ENCODE measurements at places on chromosomes 16 and 17.

DNA sequence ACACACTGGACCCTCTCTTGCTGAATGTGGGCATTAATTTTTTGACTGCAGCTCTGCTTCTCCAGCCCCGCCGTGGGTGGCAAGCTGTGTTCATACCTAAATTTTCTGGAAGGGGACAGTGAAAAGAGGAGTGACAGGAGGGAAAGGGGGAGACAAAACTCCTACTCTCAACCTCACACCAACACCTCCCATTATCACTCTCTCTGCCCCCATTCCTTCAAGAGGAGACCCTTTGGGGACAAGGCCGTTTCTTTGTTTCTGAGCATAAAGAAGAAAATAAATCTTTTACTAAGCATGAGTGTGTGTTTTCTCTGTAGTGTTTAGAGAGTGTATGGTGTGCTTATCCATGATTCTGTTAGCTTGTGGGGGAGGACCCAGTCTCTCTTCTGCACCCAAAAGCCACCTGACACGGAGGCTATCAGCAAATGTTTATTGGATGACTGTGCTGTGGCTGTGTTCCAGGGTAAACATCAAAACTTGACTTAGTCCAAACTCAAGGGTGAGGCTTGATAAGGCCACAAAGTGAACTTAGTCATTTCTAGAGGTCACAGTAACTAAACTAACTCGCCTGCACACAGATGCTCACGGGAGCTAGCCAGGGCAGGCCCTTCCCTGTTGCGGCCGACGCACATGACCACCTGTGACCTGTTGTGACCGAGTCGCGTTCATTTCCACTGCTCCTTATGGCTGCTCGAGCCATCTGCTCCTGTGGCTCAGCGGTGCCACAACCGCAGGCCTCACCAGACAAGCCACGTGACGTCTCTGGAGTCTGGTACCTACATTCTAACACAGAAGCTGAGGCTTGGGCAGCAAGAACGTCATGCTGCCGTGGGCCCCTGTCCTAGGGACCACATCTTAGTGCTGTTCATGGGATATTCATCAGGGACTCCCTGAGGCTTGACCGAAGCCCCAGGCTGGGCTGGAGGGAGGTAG, 9.8 kb upstream of the MED11 start:
- no peak for DNase-seq

DNA sequence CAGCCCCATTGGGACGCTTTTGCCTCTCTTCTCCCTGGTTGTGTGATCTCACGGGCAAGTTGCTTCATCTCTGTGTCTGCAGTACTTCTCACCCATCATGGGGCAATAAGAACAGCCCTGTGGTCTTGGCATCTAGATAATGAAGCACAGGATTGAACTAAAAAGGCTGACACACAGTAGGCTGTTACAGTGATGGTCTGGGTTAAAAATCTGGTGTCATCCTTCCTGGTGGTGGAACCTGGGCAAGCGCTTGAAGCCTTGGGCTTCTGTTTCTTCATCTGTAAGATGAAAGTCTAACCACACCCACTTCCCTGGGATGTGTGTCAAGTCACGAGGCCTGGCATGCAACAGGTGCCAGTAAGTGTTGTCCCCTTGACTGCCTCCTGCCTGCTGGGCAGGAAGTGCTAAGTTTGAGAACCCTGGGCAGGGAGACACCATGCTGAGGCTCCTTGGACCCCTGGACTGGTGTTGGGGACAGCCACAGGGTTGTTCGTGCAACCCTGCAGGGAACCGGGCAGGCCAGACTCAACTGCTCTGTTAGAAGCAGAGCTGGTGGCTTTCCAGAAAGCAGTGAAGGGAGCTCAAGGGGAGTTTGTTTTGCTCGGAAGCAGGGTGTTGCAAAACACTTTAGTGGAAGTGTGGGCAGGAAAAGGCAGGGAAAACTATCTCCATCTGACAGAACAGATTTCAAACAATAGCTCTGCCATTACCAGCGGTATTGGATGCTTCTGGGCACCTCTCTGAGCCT, 5.9 kb upstream of the MAP2K3 start:
- DNase-seq: no peak

GRCh38 chr17:77359236-77359635, 218.5 kb downstream of the SEC14L1 start:
- DNase-seq: no peak

- no peak for DNase-seq
These were observed 44.7 kb downstream of the RPH3AL start for GRCh38 chr17:307741-308507.

DNA sequence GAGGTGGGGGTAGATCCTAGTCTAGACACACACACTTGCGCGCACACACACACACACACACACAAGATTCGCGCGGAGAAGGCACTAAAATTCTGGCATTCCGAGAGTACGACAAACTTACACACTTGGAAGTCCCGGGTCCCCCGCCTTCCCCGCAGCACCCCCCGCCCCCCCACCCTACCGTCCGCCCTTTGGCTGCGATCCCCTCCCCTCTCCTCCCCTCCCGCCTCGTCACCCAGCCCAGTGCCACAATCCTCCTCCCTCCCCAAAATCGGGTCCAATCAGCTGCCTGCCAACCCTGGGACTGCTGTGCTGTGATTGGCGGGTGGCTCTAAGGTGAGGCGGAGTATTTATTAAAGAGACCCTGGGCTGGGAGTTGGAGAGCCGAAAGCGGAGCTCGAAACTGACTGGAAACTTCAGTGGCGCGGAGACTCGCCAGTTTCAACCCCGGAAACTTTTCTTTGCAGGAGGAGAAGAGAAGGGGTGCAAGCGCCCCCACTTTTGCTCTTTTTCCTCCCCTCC, at the start of gene SOX9:
Gene SOX9 (plus strand): TSS at position 379 of the 522 bp plus-strand sequence. CDS start 372 bp downstream, outside the sequence.
- DNase-seq: no peak

DNA sequence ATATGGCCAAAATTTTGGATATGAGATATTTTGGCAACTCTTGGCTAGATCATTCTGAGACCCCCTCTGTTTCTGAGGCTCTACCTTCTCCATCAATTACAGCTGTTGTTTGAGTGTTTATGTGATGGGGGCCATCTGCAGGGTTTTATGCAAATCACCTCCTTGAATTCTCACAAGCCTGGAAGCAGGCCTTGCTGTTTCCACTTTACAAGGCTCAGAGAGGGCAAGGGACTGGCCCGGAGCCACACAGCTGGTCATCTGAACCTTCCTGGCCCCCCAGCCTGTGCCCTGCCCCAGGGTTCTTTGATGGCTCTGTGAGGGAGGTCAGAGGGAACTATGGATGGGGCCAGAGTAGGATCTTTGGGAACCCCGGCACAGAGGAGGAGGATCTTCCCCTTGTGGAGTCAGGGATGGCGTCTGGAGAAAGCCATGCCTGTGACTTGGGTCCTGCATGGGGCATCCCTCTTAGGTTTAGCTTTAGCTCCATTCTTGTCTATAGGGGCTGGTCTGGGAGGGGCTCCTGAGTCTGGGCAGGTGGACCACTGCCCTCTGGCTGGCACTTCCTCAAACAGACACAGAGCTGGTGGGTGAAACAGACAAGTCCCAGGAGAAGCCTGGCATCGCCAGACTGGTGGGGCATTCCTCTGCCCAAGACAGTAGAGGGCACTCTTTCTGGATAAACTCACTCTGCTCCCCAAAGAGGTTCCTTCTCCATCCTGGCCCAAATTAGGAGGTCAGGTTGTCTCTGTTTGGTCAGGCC, 26.2 kb downstream of the IL21R start:
- no peak for DNase-seq

GRCh38 chr17:65013613-65014391, 42.7 kb downstream of the GNA13 start:
- DNase-seq: no peak

DNA sequence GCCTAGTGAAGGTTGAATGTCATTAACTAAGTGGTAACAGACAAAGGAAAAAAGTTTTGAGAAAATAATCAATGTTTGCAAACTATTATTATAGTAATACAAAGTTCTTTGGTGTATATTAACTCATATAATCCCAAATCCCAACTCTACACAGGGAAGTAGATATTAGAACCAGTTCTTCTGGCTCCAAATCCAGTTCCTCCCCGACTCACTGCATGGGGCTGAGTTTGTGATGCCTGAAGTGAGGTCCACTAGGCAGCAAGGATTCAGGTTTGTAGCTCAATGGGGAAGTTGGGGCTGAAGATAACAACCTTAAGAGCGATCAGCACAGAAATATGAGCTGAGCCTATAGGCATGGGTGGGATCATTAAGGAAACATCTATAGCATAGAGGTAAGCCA, 5.6 kb upstream of the SYNRG start:
- DNase-seq: no peak

GRCh38 chr17:64406321-64407200, 15.9 kb upstream of the PECAM1 start:
- DNase-seq: no peak

GRCh38 chr17:78421534-78422266, 43.3 kb downstream of the PGS1 start:
- peak; percentile 35 for DNase-seq

GRCh38 chr17:55152236-55152635, 112.5 kb upstream of the HLF start:
- no peak for DNase-seq

GRCh38 chr17:78958641-78959127, 21.0 kb downstream of the LGALS3BP start:
- DNase-seq: no peak

GRCh38 chr16:86508947-86509758, 1.2 kb upstream of the FOXF1 start:
- no peak for DNase-seq

DNA sequence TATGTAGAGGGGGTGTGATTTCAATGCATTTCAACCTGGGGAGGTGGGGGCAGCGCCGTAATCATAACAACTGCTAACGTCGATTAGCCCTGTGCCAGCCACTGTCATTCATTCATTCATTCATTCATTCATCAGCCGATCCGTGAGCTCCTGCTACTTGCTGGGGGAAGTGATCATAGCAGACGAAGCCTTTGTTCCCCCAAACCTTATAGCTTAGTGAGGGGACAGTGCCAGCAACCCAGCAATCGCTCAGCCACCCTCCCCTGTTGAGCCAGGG, 106.5 kb upstream of the GSE1 start:
- no peak for DNase-seq

DNA sequence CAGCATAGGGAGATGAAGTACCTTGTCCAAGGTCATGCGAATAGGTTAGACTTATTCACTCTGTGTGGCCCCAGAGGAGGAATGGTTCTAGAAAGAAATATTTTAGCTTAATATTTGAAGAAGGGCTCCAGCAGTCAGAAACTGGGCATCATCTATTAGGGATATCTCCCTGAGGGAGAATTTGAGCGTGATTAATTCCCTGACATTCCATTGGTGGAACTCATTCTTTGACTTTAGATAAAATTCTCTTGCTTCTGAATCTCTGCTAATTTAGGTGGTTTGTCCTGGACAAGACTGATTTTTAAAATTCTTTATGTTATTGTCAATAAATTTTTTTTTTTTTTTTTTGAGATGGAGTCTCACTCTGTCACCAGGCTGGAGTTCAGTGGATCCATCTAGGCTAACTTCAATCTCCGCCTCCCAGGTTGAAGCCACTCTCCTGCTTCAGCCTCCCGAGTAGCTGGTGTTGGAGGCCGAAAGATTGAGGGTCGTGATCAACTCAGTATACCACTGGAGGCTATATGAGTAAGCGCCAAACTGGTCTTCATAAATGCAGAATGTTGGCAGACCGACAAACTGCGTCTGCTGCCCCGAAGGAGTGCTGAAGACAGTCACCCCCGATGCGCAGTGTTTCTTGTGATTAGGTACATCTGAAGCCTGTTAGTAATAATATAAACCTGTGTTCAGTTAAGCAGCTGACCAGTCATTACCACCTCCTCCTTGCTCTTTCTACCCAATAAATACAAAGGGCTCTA, 267.9 kb upstream of the HSBP1 start:
- DNase-seq: no peak

- DNase-seq: no peak
These were observed 114.5 kb upstream of the CREBBP start for GRCh38 chr16:3995001-3995400.

DNA sequence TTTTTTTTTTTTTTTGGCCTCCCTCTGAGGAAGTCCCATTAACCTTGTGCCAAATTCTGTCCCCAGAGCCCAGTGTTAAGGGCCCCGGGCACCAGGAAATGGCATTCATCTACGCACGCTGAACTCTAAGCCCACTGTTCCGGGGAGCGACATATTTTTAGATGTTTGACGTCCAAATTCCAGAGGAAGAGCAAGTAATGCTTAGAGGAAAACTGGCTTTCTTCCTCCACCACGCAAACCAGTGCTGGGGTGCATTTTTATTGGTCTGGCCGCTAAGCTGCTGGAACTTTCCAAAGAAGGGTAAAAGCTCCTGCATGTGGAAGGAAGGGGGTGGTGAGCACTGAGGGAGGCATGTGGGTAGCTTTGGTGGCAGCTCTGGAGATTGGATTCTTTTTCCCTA, 8.3 kb downstream of the WFDC1 start:
- DNase-seq: no peak

- no peak for DNase-seq
These were observed 402.2 kb downstream of the XYLT1 start for GRCh38 chr16:17068524-17068923.

DNA sequence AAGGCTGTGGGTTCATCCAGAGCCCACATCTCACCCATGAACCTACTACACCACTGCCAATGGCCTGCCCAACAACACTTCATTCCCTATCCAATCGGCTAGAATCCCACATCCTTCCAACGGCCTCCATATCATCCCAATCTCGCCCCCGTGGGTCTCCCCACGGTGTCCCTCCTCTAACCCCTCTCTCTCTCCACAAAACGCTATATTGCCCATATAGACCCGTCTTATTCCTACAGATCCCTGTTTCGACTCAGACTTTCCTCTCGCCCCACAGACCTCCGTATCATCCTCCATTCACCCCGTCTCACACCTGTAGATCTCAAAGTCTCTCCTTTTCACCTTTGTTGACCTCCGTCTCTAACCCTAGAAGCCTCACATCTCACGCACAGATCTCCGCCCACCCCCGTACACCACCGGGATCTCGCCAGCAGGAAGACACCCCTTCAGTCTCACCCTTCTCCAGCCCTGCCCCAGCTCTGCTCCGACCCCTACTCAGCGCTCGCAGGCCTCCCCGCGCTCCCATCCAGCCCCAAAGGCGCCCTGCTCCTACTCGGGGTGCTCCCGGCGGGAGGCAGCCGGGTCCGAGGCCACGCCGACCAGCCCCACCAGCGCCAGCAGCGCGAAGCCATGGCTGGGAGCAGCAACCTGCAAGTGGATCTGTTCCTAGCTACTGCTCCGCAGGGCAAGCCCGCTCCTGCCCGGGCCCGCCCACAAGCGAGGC, at the start of gene FDXR:
Gene FDXR (minus strand): TSS at position 682 of the 724 bp plus-strand sequence. CDS start 50 bp downstream, at position 632.
- DNase-seq: no peak

GRCh38 chr16:7137560-7138330, 194.9 kb upstream of the RBFOX1 start:
- no peak for DNase-seq

GRCh38 chr17:773467-774312, 8.4 kb downstream of the GLOD4 start:
- no peak for DNase-seq

GRCh38 chr17:45376171-45377005, 56.3 kb downstream of the ARHGAP27 start:
- DNase-seq: no peak

DNA sequence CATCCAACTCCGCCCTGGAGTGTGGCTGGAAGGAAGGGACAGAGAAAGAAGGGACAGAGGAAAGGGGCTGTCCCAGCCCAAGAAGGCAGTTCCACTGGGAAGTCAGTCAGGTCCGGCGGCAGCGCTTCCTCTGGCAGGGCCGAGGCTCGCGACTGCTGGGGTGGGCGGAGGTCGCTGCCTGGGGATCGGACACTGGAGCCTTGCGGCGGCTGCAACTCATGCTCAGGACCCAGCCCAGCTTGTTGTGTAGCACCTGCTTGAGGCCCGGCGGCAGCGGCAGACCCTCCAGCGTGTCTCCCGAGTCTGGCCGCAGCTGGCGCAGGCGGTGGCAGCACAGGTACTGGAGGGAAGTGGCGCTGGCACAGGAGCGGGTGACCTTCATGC, 4.0 kb upstream of the MRPS34 start:
- DNase-seq: no peak
